ENCODE measurements at places on chromosomes 7 and 10.

DNA sequence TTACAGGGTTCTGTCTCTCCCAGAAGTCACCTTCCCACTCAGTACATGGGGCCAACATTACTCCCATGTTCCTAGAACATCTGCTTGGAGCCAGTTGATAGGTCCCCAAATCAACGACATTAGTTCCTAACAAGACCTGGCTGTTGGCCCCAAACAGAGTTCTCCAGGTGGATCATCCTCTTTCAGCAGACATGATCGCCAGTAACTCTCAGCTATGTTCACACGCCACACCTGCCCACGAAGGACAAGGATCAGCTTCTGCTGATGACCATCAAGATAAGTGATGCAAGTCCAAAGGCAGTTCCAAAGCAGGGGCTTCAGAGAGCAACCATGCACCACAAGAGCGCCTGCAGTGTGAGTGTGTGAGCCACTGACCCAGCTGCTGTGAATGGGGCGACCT is 11.0 kb downstream of the ZNF777 start:
- DNase-seq, result no peak

GRCh38 chr10:116269619-116270018 is 3.4 kb downstream of the GFRA1 start:
- no peak for DNase-seq

GRCh38 chr7:138032770-138033169 is 30.9 kb upstream of the CREB3L2 start:
- DNase-seq, result no peak

GRCh38 chr10:80382989-80383388 is 25.4 kb upstream of the PRXL2A start:
- DNase-seq, result no peak

DNA sequence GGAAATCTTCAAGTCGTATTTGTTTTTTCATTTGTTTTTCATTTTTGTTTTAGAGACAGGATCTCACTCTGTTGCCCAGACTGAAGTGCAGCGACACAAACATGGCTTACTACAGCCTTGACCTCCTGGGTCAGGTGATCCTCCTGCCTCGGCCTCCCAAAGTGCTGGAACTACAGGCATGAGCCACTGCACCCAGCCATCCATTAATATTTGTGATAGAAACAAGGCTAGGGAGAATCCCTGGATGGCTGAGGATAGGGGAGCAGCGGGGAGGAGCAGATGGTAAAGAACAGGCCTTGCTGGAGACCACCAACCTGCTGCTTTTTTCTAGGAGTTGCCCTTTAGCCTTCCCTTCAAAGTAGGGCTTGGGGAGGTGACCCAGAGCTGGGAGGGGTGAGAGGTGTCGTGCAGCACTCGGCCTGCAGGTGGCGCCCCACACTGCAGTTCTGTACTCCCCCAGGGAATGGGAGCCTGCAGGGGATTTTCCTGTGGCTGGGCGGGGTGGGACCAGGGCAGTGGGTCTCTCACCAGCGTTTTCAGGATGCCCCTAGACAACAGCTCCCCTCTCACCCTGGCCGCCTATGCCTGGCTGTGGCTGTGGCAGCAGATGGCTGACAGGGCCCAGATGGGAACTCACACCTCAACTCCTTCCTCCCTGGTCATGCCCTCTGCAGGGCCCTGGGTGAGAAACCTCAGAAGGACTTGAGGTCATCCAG is 12.6 kb upstream of the CDH23 start:
- peak; percentile 28 for DNase-seq

- DNase-seq, result no peak
Observed at GRCh38 chr7:138248609-138249008, 172.3 kb downstream of the AKR1D1 start.

GRCh38 chr10:48626986-48627731 is 22.3 kb upstream of the ARHGAP22 start:
- DNase-seq, result no peak

DNA sequence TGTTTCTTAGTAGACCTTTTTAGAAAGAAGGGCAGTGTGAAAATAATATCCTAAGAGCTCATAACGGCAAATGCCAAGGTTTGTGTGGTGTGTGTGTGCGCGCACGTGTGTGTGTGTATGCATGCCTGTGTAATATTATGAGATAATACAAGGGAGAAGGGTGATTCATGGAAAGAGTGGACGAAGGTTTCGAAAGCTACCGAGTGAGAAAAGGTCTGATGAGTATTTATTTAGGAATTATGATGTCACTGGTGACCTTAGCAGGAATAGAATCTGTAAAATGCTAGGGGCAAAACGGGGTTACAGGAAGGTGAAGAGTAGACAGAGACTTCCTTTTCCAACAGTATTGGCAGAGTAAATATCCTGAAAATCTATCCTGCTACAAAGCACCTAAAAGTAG is 107.3 kb downstream of the AHR start:
- DNase-seq, result no peak

GRCh38 chr10:65341323-65341925 is 1584.4 kb upstream of the LRRTM3 start:
- DNase-seq, result no peak

- DNase-seq, result no peak
Observed at GRCh38 chr10:20615395-20615794, 281.7 kb downstream of the NEBL start.

DNA sequence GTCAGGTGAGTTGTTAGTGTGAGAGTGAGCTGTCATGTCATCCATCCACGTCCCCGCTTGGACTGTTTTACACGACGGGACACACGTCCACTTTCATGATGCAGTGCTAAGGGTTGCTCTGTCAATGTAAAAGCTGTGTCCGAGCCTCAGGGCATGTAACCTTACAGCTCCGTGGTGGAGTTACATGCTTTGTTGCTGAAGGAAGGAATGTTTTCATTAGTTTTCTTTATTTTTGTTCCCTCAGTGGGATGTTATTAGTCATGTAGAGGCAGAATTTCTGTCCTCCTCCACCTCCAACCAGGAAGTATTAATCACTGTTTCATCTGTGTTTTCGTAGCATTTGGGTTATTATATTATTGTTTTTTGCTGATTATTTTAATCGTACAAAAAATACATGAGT is 88.6 kb downstream of the NRG3 start:
- DNase-seq, result no peak

DNA sequence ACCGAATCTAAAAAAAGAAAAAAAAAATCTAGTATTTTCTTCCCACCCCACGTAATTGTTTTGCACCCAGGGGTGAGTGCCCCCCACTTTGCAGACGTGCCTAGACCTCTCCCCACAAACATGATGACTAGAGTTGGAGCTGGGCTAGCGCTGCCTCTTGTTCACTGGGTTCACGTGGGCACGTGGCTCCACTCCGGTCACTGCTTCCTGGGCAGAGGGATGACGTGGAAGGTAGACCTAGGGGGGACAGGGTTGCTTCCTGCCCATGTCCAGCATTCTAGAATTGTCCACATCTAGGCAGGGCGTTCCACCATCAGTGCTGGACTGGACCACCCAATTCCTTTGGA is 861 bp upstream of the LIMK1 start:
- no peak for DNase-seq

GRCh38 chr7:113628948-113629847 is 289.6 kb downstream of the PPP1R3A start:
- DNase-seq, result no peak

GRCh38 chr7:129150199-129150996 is 5.9 kb downstream of the TSPAN33 start:
- no peak for DNase-seq

DNA sequence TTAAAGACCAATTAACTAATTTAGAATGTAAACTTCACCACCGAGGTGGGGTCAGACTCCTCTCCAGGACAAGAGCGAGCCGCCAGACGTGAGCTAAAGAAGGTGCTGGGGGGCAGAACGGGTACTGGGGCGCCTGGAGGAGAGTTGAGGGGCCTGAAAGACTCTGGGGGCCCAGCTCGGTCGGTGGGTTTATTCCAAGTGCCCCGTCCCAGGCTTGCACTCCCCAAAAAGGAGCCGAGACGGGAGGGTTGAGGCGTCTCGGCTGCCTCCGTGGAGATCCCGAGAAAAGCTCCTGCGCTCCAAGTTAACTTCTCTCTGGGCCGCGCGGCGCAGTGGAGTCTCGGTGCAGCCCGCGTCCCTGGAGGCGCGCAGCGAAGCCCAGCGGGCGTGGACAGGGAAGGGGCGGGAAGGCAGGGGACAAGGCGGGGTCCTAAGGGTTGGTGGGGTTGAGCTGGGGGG is 553.3 kb downstream of the TFEC start:
- no peak for DNase-seq

- DNase-seq, result no peak
Observed at GRCh38 chr10:117374506-117375359, 507 bp downstream of the PDZD8 start.

- DNase-seq, result no peak
Observed at GRCh38 chr7:2213551-2214215, 19.1 kb downstream of the MAD1L1 start.

- DNase-seq, result no peak
Observed at GRCh38 chr10:109993551-109994330, 14.0 kb upstream of the ADD3 start.

GRCh38 chr10:124742413-124743190 is 1.6 kb downstream of the FAM53B start:
- DNase-seq, result no peak

- DNase-seq, result no peak
Observed at GRCh38 chr10:927131-927530, 4.4 kb downstream of the LARP4B start.

DNA sequence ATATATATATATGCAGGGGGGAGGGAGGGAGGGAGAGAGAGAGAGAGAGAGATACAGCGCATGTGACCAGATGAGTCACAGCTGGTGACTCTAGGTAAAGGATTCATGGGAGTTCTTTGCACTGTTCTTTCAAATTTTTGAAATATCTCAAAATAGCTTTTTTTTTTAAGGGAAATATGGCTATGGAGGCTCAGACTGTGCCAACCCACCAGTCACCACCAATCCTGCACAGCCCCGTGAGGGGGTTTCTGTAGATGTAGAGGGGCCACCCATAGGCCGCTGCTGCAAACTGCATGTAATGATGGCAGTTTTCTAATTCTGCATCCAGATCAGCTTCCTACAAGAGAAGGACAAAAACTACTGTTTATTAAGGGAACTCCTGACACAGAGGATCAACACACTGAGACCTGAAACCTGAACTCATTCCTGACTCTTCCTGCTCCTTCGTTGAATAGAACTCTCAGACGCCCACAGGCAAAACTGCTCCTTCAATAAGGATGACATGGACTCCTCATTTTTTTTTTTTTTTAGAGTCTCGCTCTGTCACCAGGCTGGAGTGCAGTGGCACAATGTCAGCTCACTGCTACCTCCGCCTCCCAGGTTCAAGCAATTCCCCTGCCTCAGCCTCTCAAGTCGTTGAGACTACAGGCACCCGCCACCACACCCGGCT is 17.3 kb downstream of the DAGLB start:
- DNase-seq, result no peak

DNA sequence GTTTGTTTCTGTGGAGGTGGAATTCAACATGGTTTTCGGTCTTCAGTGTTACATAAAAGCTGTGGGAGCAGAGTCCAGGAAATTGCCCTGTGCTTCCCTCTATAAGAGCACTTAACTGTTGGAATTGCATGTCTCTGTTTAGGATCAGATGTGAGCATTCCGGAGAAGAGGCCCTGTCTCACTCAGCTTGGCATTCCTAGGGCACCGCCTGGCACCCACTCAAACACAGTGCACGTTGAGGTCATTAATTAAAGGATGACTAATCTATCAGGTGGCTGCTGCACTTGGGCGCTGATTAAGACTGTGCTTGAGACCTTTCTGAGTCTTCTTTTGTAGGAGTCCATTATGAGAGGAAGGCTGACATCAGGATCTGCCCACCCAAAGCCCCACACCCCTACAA is 82.8 kb upstream of the VIPR2 start:
- no peak for DNase-seq

DNA sequence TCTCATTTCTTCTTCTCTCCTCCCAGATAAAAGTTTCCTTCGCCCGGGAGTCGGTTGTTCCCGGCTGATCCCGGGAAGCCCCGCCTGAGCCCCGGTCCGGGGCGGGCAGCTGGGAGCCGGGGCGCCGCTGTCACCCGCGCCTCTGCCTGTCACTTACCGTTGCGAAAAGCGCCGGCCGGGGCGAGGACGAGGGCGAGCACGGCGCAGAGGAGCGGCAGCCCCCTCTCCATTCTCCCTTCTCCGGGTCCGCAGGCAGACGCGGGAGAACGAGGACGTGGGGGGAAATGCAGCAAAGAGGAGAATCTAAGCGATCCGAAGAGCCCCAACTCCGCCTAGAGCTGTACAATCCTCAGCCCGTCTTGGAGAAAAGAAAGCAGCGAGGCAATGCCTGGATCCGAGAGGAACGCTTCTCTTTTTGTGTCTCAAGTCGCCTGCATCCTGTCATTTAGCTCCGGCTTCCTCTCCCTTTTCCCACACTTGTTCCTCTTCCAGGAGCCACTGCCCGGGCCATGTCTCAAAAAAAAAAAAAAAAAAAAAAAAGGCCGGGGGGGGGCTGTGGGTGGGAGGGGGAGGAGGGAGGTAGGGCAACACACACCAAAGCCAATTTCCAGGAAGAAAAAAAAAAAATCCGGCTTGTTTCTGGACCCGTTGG is at the start of gene NRP1:
NRP1 (minus strand) TSS at position 515 of the 652 bp plus-strand sequence; CDS start at position 230, 285 bp downstream.
- DNase-seq, result no peak

DNA sequence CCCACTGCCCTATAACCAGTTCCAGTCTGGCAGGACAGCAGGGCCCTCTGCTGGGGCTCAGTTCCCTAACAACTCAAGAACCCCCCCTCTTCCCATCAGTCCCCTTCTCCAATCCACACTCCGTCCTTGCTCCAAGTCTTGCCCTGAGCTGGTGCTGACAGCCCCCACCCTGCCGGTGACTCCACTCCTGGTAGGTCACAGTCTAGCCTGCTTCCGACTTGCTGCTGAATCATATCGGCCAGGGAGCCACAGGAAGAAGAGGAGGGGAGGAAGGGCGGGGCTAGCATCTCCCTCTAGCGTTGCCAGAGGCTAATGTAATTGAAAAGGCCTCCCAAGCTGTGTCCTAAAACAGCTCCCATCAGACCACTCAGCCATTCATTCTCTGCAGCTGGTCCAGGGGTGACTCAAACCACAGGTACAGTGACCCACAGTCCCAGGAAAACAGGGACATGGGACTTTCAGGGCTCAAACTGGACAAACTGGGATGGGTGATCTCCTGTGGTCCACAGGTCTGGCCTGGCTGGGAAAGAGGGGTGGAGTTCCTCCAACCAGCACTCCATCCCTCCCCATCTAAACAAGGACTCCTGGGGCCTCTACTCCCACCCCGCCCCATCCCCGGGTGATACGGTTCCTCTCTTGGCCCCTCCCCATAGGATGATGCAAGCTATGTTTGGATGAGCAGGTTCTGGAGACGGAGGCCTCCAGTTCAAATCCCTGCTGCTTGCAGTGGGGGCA is 158.8 kb downstream of the SH3PXD2A start:
- peak; percentile 42 for DNase-seq

DNA sequence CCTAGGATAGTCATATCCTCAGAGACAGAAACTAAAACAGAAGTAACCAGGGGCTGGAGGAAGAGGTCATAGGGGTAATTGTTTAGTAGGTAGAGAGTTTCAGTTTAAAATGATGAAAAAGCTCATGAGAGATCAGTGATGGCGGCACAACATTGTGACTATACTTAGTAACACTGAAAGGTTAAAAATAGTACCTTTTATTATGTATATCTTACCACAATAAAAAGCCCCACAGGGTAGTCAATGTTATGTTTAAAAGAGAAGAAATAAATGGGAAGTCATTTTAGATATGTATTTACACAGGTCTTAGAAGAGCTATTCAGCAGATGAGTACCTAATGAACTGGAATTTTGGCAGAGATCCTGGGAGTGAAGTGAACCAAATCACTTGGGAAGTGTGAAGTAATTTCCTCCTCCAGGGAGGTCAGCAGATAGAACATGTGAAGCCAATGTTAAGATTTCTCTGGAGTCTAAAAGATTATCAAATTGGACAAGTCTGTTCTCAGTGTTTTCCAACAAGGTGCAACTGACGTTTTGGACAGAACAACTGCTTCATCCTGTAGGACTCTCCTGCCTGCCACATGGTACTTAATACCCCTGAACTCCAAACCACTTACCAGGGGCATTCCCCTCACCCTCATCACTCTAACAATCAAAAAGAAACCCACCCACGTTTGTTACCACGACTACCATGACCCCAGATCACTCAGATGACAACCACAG is 6.4 kb downstream of the CDCA7L start:
- DNase-seq, result no peak
